ENCODE measurements at places on chromosomes 11 and 22. TPM values are rescaled to one million over a fixed set of nuclear protein-coding genes. Genes with fewer than 3 reads are reported as not detected.

UQCC3 gene
- total RNA-seq = 11.9 TPM

CNTN5 gene
- 1.5 TPM for total RNA-seq

WBP2NL gene
- total RNA-seq = 0.37 TPM

ZC3H7B gene
- 46.5 TPM for total RNA-seq

LSP1 gene
- total RNA-seq = 18.2 TPM

CCDC188 gene
- total RNA-seq = 3.5 TPM

CCDC116 gene
- 0.19 TPM for total RNA-seq

OR2AT4 gene
- total RNA-seq = not detected

CASP5 gene
- not detected for total RNA-seq

HBE1 gene
- total RNA-seq = not detected

MRPL17 gene
- total RNA-seq = 85.9 TPM

GP1BB gene
- 2.1 TPM for total RNA-seq

OSM gene
- not detected for total RNA-seq

RFPL3 gene
- total RNA-seq = not detected

NLRP6 gene
- not detected for total RNA-seq

GAL gene
- not detected for total RNA-seq

MUC5B gene
- not detected for total RNA-seq

PNPLA3 gene
- 2.4 TPM for total RNA-seq

FIBIN gene
- total RNA-seq = 56.8 TPM

ANKK1 gene
- total RNA-seq = 0.06 TPM

OR56A4 gene
- total RNA-seq = not detected

GSTT2B gene
- total RNA-seq = 0.79 TPM

MUC6 gene
- total RNA-seq = not detected

CRYBA4 gene
- not detected for total RNA-seq

USP2 gene
- total RNA-seq = 0.06 TPM

CBL gene
- total RNA-seq = 5.0 TPM

APLNR gene
- total RNA-seq = 0.66 TPM

TEX12 gene
- total RNA-seq = 0.13 TPM

MS4A3 gene
- not detected for total RNA-seq

CDC42BPG gene
- 0.25 TPM for total RNA-seq

EMID1 gene
- not detected for total RNA-seq

NRXN2 gene
- 30.3 TPM for total RNA-seq

ANO1 gene
- 16.4 TPM for total RNA-seq

BIK gene
- total RNA-seq = not detected

LIF gene
- 13.5 TPM for total RNA-seq

OLFML1 gene
- 15.2 TPM for total RNA-seq

PKDREJ gene
- 0.06 TPM for total RNA-seq

KCNE3 gene
- total RNA-seq = under 0.01 TPM

TUBA8 gene
- 0.87 TPM for total RNA-seq

ZDHHC13 gene
- 14.2 TPM for total RNA-seq

RAB39A gene
- not detected for total RNA-seq

MYBPC3 gene
- total RNA-seq = not detected

MS4A15 gene
- not detected for total RNA-seq

SCO2 gene
- total RNA-seq = 0.62 TPM

OR52I2 gene
- total RNA-seq = not detected

C11orf21 gene
- not detected for total RNA-seq

CYTH4 gene
- total RNA-seq = 0.06 TPM

IL18 gene
- total RNA-seq = not detected

TXN2 gene
- total RNA-seq = 27.7 TPM

P2RX6 gene
- 1.4 TPM for total RNA-seq

ACR gene
- total RNA-seq = not detected

C11orf86 gene
- total RNA-seq = not detected

PGA3 gene
- 0.79 TPM for total RNA-seq

SERPING1 gene
- 9.5 TPM for total RNA-seq

CBX6 gene
- 60.9 TPM for total RNA-seq

Data from aortic smooth muscle cell (primary cell).